ENCODE measurements at places on chromosomes 2 and 18.
A peak's percentile ranks its signal among the peaks of the same experiment; 100 is the strongest.

- DNase-seq: no peak
These were observed 43.8 kb downstream of the CDH19 start for GRCh38 chr18:66560094-66560493.

- DNase-seq: no peak
These were observed 31.5 kb downstream of the CABYR start for GRCh38 chr18:24170360-24170759.

GRCh38 chr18:68817584-68817983 is 19.7 kb downstream of the CCDC102B start:
- DNase-seq: no peak

- DNase-seq: no peak
These were observed 1605.3 kb upstream of the ACVR2A start for GRCh38 chr2:146239392-146240135.

GRCh38 chr2:239396881-239397681 is 3.7 kb downstream of the HDAC4 start:
- peak; percentile 49 for DNase-seq

DNA sequence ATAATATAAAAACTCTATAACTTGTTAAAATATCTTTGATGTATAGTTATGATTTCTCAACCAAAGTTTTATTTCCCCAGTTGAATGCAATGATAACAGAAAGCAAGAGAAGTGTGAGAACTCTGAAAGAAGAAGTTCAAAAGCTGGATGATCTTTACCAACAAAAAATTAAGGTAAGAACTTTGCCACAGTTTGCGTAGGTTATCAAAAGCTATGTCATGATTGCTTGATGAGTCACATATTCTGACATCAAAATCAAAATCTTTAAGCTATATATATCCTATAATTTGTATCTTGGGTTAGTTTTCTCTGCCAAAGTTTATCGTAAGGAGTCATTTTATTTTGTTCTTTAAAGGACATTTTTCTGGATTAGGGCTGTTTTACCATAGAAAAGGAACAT is 35.0 kb downstream of the NDC80 start:
- peak; percentile 47 for DNase-seq

DNA sequence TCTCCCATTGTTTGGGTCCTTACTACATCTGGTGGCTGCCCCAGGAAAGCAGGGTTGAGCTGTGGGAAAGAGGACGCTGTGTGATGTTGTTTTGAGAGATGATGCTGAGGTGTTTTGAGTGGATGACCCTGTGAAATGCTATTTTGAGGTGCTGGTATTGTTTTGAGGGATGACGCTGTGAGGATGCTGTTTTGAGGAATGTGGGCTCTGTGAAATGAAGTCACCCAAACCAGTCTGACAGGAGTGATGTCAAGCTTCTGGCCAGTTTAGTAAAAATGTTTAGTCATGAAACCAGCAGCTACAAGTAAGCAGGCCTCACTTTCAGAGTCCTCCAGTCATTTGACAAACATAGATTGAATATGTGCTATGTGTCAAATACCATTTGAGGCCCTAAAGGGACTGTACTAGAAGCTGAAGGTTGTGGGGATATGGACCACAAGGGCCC is 16.1 kb upstream of the PUM2 start:
- no peak for DNase-seq

DNA sequence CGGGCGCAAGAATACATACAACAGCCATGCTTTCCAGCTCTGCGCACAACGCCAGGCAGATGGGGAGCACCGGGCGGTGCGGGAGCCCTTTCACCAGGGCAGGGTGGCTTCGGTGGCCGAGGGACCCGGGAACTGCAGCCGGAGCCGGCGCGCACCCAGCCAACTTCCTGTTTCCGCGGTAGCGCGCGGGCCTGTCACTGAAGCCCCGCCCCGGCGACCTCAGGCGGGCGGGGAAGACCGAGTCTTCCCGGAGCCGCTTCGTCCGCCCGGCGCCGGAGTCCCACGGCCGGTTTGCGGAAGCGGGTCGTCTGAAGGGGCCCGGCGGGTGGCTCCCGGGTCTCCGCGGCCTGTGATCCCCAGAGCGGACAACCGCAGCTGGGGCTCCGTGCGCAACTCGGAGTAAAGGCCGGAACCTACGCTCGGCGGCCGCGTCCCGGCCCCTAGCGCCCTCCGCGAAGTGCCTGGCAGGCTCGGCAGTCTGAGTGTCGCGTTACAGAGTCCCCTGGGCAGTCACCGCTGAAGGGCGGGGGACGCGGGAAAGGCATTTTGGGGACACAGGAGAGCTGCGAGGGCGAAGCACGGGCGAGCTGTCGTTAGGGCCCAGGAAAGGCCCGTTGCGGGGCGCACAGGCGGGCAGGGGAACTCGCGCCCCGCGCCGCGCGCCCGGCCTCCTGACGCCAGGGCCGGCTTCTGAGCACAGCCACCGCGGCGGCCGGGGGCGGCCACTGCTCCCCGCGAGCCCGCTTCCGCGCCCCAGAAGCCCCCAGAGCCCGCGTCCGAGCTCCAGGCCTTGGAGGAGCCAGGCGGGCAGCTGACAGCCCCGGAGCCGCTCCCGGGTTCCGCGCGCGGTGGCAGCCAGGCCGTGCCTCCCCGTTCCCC is at the start of gene MPPE1:
Gene MPPE1 (minus strand): TSS at position 136 of the 879 bp plus-strand sequence. CDS start 11,053 bp downstream, outside the sequence.
- DNase-seq: peak; percentile 85

- DNase-seq: no peak
These were observed 59.6 kb downstream of the SPIRE1 start for GRCh38 chr18:12598181-12598930.

DNA sequence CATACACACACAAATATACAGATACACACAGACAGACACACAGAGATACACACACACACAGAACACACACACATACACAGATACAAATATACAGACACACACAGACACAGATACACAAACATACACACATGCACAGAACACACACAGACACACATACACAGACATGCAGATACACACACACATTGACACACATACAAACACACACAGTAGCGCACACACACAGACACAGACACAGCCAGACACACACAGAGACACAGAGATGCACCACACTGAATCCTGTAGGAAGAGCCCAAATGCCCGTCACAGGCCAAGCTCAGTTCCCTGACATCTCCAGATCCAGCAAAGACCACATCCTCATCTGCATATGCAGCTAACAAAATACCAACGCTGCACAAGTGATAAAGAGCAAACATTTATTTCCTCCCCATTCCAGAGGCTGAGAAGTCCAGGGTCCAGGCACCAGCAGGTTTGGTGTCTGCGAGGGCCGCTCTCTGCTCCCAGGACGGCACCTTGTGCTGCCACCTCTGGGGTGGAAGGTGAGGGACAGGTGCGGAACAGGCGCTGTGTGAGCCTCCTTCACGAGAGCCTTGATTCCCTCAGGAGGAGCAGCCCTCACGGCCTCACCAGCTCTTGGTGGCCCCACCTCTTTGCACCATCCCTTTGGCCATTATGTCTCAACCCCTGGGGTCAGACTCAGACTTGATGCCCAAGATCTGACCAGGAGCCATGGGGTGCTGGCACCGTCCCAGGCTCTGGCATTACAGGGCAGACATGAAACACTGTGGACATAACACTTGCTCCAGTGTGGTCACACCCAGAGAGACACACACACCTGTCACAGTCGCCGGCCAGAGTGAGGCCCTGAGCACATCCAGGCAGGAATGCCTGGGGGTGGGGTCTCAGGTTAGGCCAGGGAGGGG is 108.7 kb downstream of the NDUFA10 start:
- no peak for DNase-seq

DNA sequence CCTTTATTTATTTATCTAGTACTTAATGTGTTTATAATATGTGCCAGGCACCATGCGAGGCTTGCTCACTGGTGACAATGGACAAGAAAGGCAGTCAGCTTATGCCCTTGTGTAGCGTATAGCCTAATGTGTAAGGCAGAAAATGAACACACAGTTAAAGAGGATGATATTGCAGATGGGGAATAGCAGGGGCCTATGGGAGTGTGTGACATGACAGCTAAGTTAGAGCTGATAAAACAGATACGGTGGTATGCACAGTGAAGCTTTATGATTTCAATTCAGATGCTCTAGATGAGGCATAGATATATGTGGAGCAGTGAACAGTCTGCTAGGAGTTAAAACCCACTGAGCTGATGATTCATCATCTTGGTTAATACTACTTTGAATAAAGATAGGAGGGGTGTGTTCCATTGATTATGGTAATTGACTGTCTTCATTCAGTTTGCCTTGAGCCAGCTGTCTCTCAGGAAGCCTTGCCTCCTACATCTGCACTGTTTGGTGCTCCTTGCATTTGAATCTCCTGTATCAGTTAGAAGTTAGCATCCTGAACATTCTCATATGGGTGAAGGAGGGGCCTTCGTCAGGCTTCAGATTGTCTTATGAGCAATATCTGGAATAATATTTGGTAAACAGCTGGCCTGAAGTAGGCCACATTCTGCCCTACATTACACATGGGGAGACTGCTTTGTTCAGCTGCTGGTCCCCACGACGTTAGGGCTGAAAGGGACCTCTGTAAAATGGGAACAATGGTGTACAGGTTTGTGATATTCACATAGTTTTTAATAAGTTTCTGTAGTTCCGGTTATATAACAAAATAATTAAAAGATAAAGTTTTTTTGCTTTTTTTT is 13.2 kb downstream of the MAP4K4 start:
- DNase-seq: peak; percentile 46

GRCh38 chr2:220148471-220149248 is 521.2 kb downstream of the SLC4A3 start:
- no peak for DNase-seq

DNA sequence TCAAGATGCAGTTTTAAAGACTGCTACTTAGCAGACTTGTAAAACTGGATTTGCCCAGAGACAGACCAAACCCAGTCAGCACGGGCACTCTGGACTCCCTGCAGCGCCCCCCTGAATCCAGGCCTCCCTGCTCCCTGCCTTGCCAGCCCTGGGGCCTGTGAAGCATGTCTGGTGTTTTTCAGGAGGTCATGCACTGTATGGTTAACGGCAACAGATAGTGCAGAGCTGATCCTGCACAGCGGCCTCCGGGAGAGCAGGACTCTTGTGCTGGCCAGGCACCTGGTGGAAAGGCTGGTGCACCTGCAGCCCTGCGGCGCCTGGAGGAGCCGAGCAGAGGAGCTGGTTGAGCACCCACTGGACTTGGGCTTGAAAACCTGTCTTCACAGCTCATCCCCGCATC is 30.4 kb downstream of the HDAC4 start:
- DNase-seq: no peak

DNA sequence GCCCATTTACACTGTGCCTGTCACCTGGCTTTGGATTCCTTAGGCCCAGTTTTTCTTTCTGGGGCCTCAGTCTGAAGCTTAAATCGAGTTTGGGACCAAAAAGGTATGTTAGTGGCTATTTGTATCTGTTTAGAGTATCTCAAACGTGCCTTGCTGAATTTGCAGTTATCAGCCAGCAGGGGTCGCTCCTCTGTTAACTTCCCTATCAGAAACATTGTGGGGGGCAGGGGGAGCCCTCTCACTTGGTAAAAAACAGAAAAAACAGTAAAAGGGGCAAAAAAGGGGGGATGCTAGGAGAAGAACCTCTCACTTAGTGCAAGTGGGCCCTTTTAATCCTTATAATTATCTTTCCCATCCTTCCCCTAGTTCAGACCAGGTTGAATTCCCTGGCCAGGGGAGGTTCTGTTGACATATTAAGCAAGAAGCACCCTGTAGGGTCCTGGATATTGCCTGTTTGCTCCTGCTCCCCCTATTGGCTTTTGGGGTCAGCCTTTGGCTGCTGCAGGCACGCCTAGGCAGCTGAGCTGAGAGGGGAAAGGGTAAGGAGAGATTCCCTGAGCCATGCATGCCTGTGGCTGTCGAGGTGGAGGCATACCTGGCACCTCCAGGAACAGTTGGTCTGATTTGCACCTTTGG is 8.8 kb upstream of the IFIH1 start:
- no peak for DNase-seq

DNA sequence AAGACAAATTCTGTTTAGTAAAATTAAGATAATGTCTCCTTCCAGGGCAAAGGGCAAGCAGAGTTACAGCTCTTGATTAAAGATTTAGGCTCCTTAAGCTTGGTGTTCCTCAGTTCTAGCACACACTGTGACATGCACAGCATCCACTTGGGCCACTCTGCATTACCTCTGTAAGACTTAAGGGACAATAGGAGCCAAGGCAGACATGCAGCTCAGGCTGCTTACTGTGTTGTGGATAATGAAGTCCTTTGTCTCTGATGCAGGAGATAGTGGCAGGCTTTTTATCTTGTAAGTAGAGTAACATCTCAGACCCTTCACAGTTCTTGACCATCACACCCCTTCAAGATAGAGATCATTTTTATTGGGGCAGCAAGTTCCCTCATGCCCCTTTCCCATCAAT is 31.2 kb downstream of the RBM45 start:
- DNase-seq: no peak

- no peak for DNase-seq
These were observed 141.8 kb downstream of the HRH4 start for GRCh38 chr18:24602201-24602600.

GRCh38 chr2:236677368-236677767 is 107.7 kb downstream of the ACKR3 start:
- no peak for DNase-seq

GRCh38 chr2:191625016-191625415 is 52.9 kb upstream of the NABP1 start:
- peak; percentile 92 for DNase-seq

GRCh38 chr18:30971338-30971956 is 71.1 kb downstream of the DSC3 start:
- DNase-seq: peak; percentile 25

- no peak for DNase-seq
These were observed 68.3 kb downstream of the PTPN4 start for GRCh38 chr2:119827866-119828507.

- DNase-seq: no peak
These were observed 12.2 kb downstream of the ZFP36L2 start for GRCh38 chr2:43214253-43214652.

DNA sequence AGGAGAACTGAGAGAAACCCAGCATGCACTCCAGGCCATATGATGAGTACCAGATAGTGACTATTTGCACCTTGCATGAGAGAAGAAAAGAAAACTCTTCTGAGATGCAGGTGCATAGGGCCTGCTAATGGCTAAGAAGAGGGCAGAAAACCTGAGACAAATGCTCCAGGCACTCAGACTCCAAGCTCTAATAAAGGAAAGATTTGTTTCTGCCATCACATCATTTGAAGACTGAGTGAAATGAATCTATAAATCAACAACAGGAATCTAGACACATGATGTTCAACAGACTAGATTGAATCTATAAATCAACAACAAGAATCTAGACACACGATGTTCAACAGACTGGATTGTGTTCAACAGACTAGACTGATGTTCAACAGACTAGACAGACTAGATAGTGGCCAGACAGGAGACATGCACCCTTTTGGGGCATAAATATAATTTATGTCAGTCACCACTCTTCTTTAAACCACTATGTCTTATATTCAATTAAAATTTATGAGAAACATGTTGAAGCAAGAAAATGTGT is 482.7 kb upstream of the UBE2E3 start:
- no peak for DNase-seq
